ENCODE measurements at places on chromosomes 4 and X.
A peak's percentile ranks its signal among the peaks of the same experiment; 100 is the strongest.

- no peak for DNase-seq
Measured at GRCh38 chr4:6687947-6688878, 5.5 kb upstream of the S100P start.

GRCh38 chrX:103214870-103215424 lies at the start of gene BEX4:
TSS of gene BEX4 (plus strand) at chrX:103215108. CDS start at chrX:103216154, 1,046 bp downstream.
- peak; percentile 67 for DNase-seq

GRCh38 chr4:4852591-4853362 lies 6.7 kb upstream of the MSX1 start:
- DNase-seq, result no peak

- no peak for DNase-seq
Measured at GRCh38 chrX:17597836-17598439, 139.4 kb upstream of the SCML1 start.

- peak; percentile 46 for DNase-seq
Measured at GRCh38 chr4:10099499-10100325, 16.9 kb downstream of the WDR1 start.

DNA sequence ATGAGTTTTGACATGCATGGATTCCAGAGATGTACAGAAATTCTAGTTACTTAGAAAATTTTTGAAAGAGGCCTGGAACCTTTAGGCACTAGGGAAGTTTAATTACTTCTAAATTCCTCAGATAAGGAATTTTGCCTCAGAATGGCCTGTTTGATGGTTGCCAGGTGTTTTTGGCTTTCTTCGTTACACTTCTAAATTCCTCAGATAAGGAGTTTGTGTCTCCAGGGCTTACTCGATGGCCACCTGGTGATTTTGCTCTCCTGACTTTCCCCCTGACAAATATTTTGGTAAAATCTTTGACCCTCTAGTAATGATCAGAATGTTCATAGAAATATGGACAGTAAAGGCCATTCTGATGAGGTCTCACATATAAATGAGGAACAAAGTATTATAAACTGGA lies 64.3 kb downstream of the BEX3 start:
- no peak for DNase-seq

DNA sequence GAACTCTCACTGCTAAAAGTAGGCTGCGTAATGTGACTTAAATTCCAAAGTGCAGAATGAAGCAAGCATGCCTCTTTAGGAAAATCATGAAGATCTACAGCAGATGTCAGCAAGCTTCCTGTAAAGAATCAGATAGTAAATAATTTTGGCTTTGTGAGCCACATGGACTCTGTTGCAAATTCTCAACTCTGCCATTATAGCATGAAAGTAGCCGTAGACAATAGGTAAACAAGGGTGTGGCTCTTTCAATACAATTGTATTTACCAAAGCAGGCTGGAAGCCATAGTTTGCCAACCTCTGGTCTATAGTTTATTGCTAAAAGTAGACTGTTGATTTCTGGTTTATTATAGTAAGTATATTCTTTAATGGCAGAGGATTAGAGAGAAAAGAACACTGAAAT lies 80.3 kb upstream of the FAM9B start:
- DNase-seq, result no peak

DNA sequence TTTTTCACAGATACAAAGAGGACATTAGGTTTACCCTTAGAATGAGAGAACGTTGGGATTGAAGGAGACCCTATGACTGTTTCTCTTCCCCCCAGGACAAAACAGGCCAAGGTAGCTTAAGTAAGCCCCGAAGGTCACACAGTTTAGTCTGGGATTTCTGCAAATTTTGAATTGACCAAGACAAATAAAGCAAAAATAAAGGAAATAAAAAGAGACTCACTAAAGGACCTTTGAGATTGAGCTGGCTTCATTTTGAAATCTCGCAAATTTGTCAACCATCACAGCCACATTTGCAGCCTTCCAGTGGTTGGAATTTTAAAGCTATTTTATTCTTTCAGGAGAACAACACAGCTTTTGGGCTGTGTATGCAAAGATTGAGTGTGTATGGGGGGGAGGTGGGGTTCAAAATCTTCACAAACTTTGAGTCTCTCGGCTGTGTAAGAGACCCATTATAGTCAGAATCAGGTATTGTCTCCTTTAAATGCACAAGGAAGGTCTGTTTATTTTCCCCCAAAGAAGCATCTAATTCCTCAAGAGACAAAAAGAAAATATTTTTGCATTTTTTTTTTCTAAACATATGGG lies 4.2 kb downstream of the TMSB4X start:
- no peak for DNase-seq

DNA sequence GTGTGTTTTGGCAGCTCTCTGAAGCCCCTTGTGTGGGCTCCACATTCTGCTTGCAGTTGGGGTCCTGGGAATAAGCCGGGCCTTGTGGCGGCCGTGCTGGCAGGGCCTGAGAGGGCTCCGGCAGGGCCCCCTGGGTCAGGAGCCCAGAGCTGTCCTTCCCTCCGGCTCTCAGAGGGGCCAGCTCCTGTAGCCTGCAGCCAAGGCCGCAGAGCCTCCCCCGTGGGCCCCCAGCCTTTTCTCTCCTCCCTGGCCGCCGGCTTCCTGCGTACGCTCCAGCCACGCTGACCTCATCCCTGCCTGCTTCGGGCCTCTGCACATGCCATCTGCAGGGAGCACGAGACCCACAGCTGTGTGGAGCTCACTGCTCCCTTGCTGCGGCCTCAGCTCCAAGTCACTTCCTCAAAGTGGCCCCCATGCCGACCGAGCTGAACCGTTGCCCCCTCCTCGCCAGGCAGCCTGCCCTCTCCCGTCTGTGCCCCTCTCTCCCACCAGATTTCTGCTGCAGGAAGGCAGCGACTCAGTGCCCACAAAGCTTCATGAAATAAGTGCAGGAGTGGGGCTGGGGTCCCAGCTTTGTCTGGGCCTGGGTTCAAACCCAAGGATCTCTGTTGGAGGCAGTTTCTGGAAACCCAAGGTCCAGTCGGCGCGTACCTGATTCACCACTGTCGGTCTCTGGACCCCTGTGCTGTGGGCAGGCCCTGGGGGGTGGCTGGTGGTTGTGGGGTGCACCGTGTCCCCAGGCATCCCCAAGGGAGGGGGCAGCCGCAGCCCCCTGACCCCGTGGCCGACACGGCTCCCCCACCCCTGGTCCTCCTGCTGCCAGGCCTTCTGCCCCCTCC lies 57.1 kb upstream of the NKX1-1 start:
- no peak for DNase-seq

DNA sequence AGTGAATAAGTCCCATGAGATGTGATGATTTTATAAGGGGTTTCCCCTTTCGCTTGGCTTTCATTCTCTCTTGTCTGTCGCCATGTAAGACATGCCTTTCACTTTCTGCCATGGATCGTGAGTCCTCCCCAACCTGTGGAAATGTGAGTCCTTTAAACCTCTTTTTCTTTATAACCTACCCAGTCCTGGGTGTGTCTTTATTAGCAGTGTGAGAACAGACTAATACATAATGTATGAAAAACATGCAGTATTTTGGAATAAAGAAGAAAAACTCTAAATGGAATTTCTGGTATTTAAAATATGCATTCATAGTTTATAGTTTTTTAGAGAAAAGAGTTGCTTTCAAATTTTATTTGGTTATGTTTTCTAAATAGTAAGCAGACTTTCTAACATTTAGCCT lies 360.7 kb downstream of the PCDH7 start:
- no peak for DNase-seq

- DNase-seq, result no peak
Measured at GRCh38 chrX:37701588-37701987, 16.0 kb downstream of the XK start.

DNA sequence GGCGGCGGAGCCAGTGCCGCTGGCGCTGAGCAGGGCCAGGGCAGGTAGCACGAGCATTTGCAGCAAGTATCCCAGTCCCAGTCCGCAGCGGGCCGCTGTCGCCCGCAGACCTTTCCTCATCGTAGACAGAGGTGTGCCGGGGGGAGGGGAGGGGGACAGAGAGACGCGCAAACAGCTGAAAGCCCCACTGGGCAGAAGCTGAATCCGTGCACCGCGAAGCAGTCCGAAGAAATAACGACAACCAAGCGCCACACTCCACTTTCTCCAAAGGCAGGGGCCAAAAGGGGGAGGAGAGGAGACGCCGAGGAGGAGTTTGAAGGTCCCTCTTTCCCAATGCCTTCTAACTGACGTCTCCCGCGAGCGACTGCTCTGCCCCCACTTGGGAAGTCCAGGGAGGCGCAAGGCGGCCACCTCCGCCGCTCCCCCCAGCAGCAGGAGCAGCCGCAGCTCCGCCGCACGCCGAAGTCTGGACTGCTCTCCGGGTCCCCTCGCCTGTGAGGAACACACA lies at the start of gene UNC5C:
Gene UNC5C (minus strand): TSS at position 236 of the 508 bp plus-strand sequence.
- DNase-seq, result no peak

- DNase-seq, result no peak
Measured at GRCh38 chrX:116272861-116273260, 102.3 kb downstream of the AGTR2 start.

DNA sequence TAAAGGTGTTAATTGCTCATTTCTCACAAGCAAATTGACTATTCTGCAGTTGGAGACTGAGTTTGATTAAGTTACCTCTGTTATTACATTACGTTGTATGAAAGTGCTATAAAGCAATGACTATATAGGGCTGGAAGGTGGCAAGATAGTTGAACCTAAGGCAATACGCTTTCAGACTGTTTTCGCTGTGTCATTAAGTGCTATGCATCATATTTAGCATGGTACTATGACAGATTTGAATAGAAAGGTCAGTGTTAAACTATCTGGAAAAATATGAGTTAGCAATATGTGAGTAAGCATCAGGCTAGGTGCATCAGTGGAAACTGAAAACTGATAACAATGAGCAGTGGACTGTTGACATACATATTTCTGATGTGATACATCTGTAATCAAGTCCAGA lies 206.0 kb upstream of the ARHGAP24 start:
- no peak for DNase-seq

- DNase-seq, result no peak
Measured at GRCh38 chrX:136643243-136643642, 4.7 kb upstream of the CD40LG start.

DNA sequence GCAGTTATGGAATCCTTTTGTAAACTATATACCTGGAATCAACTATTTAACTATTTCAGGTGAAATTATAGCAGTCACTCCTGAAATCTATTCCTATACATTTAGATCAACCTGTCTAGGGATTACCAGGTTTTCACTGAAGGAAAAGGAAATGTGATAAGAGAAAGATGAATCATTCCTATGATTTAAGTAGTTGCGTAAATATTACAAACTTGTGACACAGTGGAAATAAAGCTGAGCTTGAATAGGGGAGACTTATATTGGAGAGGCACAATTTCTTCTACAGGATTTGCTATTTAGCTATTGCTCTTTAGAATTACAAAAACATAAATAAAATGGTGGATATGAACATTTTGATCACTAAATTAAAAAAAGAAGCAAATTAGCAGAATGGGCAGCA lies 284.1 kb upstream of the EPHA5 start:
- no peak for DNase-seq

DNA sequence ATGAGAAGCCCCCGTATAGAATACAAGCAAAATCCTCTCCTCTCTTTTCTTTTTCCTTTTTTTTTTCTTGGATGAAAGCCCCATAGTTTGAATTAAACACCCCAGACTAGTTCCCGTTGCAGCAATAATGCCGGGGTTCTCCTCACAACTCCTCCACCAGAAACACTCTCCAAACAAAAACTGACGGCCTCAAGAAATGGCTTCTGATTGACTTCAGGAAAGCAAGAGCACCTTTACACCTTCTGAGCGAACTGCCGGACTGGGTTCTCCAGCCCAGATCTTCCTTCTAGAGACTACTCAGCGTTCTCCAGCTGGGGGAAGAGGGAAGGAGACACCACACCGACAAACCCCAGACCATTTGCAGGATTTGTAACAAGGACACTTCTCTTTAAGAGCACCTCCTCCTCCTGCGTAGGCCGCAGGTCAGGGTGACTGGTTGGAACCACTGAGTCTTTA lies 4.0 kb downstream of the HAND2 start:
- no peak for DNase-seq

DNA sequence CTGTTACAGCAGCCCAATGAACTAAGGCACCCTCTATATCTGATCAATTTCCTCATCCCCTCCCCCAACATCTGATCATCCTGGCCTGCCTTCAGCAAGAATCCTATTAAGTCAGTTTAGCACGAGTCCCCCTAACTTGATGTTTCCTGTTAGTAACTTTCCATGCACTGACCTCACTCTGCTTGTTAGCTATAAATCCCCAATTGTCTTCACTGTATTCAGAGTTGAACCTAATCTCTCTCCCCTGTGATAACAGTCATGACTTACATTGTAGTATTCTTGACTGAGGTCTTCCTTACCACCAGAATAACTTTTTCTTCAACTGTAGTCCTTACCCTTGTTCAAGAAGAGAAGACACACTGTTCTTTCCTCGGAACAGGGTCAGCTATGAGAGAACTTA lies 8.5 kb downstream of the ANXA5 start:
- no peak for DNase-seq

- no peak for DNase-seq
Measured at GRCh38 chr4:181566490-181566889, 676.7 kb upstream of the TENM3 start.

DNA sequence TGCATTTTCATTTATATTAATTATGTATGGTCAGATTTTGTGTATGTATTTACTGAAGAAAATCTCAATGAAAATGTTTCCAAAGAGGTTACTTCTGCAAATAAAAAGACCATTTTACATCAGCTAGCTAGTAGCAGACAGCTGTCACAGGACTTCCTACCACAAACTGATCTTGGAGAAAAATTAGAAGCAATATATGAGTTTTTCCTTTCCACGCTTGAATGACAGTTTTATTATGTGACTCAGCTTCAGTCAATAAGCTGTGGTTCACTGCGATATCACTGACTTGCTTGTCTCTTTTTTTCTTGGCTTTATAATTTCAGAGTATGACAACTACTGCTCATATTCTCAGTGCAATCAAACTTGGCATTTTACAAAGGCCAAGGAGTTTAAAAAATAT lies 787.4 kb upstream of the GALNTL6 start:
- DNase-seq, result no peak

- no peak for DNase-seq
Measured at GRCh38 chrX:9357518-9358114, 107.2 kb upstream of the TBL1X start.

DNA sequence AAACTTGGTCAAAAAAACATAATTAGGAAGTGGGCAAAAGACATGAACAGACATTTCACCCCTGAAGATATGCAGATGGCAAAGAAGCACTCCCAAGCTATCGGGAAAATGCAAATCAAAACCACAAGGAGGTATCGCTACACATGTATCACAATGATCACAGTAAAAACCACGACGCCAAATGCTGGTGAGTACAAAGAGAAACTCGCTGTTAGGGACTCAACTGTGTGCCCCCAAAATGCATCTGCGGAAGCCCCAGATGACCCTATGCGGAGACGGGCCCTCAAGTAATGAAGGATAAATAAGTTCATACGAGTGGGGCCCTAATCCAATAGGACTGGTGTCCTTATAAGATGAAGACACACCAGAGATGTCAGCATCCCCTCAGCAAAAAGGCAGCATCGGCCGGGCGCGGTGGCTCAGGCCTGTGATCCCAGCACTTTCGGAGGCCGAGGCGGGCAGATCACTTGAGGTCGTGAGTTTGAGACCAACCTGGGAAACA lies 10.2 kb downstream of the GAK start:
- no peak for DNase-seq

GRCh38 chr4:87677731-87678130 lies 27.7 kb downstream of the DMP1 start:
- DNase-seq, result no peak

Data from stimulated activated CD8-positive, alpha-beta memory T cell treated with anti-CD3 and anti-CD28 coated beads, Interleukin-15, amount 100 ng/mL, for 4 hours (primary cell).